NCI-H1105 treated with DMSO at 0.1 percent for 48 hours (cell line): ENCODE measurements at places on chromosomes 6 and 20.
A peak's percentile ranks its signal among the peaks of the same experiment; 100 is the strongest.

GRCh38 chr20:61923371-61924166 lies 142.1 kb downstream of the TAF4 start:
- no peak for DNase-seq

DNA sequence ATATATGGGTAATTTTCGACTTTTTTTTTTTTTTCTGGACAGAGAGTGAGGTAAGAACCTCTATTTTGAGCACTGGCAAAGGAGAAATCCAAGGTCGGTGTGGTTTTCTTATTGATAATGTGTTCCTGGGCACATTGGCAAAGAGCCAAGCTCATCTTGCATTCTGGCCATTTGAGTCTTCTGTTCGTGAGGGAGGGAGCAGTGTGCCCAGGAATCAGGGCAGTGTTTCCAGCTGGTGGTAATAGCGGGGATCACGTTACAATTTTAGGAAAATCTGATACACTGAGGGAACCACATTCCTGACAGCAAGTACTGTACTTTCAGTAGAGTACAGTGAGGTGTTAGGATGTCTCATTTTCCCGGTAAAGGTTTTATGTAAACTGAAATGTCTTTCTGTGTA lies 442.3 kb upstream of the MAP3K7 start:
- DNase-seq = peak; percentile 86

GRCh38 chr20:53869466-53870258 lies 200.7 kb downstream of the BCAS1 start:
- peak; percentile 71 for DNase-seq

- peak; percentile 90 for DNase-seq
Measured at GRCh38 chr6:20688710-20689500, 154.6 kb downstream of the CDKAL1 start.

DNA sequence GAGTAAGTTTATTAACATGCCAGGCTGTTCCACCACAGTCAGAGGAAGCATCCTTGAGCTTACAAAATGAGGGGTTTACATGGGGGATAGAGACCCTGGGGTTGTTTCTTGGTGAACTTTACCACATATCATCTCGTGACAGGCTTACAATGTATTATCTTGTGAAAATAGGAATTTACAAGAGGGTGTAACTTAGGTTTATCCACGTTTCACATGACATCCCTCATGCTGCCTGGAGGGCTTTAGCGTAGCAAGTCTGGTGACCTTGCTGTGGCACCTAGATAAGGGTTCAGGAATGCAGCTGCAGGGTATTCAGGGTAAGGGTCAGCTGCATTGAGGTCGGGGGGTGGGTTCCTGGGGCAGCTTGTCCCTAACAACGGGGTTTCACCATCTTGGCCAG lies 154.6 kb upstream of the ARG1 start:
- DNase-seq = no peak

DNA sequence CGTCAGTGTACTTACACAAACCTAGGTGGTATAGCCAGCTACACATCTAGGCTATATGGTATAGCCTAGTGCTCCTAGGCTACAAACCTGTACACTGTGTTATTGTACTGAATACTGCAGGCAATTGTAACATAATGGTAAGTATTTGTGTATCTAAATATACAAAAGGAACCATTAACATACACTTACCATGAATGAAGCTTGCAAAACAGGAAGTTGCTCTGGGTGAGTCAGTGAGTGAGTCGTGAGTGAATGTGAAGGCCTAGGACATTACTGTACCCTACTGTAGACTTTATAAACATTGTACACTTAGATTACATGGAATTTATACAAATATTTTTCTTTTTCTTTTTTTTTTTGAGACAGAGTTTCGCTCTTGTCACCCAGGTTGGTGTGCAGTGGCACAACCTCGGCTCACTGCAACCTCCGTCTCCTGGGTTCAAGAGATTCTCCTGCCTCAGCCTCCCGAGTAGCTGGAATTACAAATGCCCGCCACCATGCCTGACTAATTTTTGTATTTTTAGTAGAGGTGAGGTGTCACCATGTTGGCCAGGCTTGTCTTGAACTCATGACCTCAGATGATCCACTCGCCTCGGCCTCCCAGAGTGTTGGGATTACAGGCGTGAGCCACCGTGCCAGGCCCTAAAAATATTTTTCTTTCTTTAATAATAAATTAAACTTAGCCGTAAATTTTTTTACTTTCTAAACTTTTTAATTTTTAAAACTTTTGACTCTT lies 15.4 kb upstream of the KIAA1755 start:
- no peak for DNase-seq

DNA sequence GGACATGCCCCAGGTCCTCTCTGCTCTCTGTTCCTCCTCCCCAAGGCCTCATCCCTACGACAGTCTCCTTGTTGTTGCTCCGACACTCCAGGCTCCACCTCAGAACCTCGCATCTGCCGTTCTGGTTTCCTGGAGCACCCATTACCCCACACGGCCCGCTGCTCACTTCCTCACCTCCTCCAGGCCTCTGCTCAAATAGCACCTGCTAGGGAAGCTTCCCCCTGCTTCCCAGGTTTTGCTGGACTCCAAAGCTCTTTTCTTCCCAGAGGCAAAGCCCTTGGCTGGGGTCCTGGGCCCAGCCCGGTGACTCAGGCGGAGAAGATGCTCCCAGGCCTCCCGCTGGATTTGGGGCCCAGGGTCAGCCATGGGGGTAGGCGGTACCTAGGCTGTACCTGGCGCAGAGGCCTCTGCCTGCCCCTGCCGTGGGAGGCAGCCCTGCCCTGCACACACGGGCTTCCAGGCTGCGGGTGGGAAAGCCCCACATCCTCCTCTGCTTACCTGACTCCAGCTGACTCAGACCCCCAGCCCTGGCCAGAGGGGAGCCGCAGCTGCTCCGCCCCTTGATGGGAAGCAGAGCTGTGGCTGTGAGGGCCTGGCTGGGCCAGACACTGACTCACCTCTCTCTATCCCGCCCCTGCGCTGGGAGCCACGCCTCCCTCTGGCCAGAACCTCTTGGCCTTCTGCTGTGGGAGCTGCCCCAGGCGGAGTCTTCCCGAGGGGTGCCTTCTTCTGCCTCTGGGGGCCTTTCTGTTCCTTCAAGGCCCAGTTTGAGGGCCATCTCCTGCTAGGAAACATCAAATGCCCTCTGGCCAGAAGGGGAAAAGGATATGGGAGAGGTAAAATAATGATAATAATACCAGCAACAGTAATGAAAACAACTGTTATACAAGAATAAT lies 130.5 kb downstream of the CEBPB start:
- no peak for DNase-seq

- DNase-seq = no peak
Measured at GRCh38 chr6:145241039-145241438, 494.3 kb downstream of the EPM2A start.

DNA sequence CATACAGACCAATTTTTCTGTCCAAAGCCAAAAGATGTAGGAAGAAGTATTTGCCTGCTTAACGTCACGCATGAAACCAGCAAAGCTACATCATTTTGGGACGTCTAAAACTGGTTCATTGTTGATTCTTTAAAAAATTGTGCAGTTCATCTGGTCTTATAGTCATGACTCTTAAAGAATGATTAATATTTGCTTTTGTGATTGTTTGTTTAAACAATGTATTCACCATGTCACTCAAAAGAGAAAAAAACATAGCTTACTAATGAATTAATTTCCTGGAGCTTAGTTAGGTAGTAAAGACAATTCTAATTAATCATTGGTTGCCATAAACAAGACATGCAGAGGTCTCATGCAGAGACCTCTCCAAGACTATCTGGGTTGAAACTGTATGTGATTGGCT lies 157.3 kb downstream of the RPS12 start:
- DNase-seq = no peak

DNA sequence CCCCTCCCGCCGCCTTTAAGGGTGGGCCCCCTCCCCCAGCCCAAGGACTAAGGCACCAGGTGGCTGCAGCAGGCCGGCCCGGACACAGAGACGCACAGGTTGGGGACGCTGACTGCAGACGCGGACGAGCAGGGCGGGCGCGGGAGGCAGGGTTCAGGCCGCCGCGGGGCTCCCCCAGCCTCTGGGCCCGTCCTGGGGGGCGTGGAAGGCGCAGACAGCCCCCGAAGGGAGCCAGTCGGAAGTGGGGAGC lies 9.3 kb downstream of the DUSP15 start:
- DNase-seq = peak; percentile 42

GRCh38 chr6:33828452-33828763 lies 24.6 kb upstream of the MLN start:
- DNase-seq = no peak

GRCh38 chr6:13559251-13559650 lies 15.2 kb upstream of the SIRT5 start:
- DNase-seq = peak; percentile 26

GRCh38 chr6:100304575-100304974 lies 160.1 kb downstream of the SIM1 start:
- DNase-seq = no peak

GRCh38 chr6:28351087-28351486 lies 1.3 kb downstream of the ZKSCAN3 start:
- no peak for DNase-seq

GRCh38 chr6:116210750-116211425 lies 43.0 kb downstream of the TSPYL4 start:
- peak; percentile 71 for DNase-seq

- DNase-seq = no peak
Measured at GRCh38 chr6:85395746-85396145, 54.1 kb upstream of the NT5E start.

GRCh38 chr20:35702051-35702823 lies 3.0 kb downstream of the ROMO1 start:
- no peak for DNase-seq

DNA sequence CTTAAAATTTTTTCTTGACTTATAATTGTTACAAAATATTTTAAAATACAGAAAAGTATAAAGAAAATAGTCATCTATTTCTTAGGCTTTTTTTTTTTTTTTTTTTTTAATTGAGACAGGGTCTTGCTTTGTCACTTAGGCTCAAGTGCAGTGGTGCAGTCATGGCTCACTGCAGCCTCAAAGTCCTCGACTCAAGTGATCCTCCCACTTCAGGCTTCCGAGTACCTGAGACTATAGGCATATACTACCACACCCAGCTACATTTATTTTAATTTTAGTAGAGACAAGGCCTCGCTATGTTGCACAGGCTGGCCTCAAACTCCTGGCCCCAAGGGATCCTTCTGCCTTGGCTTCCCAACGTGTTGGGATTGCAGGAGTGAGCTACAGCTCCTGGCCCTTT lies 5.3 kb upstream of the ACAT2 start:
- no peak for DNase-seq

DNA sequence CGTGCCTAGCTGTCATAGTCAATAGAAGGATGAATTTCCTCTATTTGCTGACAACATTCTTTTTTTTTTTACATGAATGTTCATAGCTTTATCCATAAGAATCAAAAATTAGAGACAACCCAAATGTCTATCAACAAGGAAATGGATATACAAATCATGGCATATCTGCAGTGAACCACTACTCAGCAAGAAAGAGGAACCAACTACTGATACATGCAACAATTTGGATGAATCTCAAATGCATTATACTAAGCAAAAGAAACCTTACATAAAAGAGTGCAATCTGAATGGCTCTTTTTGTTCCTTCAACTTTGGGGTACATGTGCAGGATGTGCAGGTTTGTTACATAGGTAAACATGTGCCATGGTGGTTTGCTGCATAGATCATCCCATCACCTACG lies 17.7 kb upstream of the MCM9 start:
- no peak for DNase-seq

DNA sequence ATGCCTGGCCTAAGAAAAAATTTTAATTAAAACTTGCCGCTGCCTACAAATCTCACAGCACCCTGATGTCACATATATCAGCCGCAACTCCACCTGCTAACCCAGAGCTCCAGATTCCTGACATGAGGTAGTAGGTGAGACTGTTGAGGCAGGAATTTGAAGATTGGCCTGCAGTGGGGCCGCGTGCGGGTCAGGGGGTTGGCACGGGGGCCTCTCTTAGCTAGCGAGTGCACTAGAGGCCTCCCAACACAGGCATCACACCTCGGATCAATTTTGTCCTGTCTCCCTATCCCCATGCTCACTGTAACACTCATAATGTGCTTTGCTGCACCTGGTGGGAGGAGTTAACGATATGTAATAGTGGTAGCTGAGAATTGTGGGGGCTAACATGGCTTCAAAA lies 349.8 kb downstream of the CDC5L start:
- DNase-seq = no peak

DNA sequence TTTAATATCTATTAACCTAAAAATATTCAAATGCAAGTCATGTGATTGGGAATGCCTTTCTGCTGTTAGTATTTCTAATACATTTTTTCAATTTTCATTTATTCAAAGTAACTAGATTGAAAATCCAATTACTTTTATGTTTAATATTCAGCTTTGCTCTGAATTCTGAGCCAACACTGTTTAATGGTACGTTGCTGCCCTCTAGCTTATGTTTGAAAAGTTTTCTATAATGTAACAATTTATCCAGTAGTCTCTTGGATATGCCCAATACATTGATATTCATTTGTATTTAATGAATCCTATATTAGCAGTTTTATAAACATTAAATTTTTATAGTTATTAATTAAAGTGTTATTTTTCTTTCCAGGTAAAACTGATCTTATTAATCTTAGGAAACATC lies 47.4 kb downstream of the LGSN start:
- DNase-seq = peak; percentile 50

- DNase-seq = no peak
Measured at GRCh38 chr6:167404385-167405049, 79.6 kb downstream of the TTLL2 start.

DNA sequence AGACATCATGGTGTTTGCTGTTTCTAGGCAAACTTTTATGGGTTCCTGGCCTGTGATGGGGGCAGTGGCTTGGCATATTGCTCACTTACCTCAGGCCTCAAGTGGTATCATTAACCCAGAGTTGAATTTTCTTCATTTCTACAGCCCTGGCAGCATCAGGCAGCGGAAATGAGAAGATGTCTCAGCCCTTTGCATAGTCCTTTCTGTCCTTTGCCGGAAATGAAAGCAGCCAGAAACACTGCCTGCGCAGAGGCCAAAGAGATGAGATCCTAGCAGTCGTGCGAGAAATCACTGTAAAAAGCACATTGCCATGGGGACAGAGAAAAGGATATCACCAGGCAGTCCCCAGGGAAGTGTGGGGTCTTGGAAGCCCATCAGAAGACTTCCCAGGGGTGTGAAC lies 37.4 kb upstream of the KCNG1 start:
- DNase-seq = no peak

- no peak for DNase-seq
Measured at GRCh38 chr6:168923171-168923570, 330.5 kb downstream of the THBS2 start.

GRCh38 chr6:103215847-103216246 lies 1643.9 kb downstream of the HACE1 start:
- DNase-seq = no peak

GRCh38 chr6:111069382-111070104 lies 17.8 kb upstream of the SLC16A10 start:
- DNase-seq = no peak

DNA sequence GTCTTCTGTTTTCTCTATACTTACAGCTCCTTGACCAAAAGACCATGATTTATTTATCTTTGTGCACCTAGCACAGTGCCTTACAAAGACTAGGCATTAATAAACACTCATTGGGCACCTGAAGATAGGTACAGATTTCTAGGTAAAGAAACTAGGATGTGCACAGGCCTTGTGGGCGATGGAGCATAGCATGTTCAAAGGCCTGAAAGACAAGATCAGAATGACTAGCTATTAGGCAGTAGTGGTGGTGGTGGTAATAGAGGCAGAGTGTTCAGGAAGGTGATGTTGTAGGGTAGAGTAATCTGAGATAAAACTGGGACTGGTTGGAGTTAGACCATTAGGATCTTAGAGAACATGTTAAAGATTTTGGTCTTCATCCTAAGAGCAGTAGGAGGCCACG lies 3.9 kb downstream of the TXLNB start:
- no peak for DNase-seq

GRCh38 chr6:80489911-80490635 lies 383.6 kb downstream of the BCKDHB start:
- no peak for DNase-seq

- DNase-seq = no peak
Measured at GRCh38 chr6:134063121-134063965, 10.9 kb upstream of the SLC2A12 start.

- DNase-seq = no peak
Measured at GRCh38 chr6:135828021-135828420, 23.5 kb upstream of the PDE7B start.
